ENCODE measurements at places on chromosomes 11 and 22.
A peak's percentile ranks its signal among the peaks of the same experiment; 100 is the strongest.

DNA sequence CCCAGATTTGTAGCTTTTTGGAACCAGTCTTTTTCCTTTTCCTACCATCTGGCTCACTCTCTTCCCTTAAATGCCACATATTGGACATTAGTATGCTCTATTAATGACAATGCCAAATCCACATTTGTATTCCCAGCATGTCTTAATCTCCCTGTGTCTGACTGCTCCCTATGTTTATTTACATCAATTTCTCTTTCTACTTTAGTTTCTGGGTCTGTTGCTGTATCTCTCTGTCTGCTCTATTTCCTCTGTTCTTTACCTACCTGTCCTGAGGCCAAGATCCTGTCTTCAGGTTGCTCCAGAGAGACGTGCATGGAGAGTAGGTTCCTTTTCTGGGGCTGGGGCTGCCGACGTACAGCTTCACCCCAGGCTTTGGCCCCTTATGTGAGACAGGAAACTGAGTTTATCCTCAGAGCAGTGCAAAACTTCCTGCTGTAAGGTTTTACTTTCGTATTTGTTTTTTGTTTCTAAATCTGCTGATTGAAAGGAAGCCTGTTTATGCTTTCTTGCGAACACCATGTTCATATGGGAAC lies 25.6 kb downstream of the OR2AG2 start:
- peak; percentile 28 for DNase-seq

DNA sequence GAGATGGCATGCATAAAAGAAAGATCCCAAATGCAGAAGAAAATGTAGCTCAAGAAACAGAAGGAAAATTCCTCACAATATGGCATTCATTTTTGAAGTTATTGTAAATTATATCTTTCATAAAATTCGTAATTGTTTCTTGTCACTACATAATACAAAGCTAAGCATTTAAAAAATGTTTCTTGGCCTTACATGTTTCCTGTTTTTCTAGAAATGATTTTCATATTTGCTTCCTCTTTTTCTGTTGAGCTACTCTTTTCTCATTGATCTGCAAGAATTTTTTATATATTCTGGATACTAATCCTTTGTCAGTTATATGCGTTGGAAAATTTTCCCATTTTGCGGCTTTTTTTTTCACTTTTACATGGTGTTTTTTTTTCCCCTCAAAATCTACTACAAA lies 48.0 kb downstream of the ENTHD1 start:
- no peak for DNase-seq

DNA sequence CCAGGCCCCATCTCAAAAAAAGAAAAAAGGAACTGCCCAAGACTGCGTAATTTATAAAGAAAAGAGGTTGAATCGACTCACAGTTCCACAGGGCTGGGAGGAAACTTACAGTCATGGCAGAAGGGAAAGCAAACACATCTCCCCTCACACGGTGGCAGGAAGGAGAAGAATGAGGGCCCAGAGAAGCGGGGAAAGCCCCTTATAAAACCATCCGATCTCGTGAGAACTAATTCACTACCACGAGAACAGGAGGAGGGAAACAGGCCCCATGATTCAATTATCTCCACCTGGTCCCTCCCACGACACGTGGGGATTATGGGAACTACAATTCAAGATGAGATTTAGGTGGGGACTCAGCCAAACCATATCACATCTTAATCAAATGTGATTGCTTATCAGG lies 82.2 kb downstream of the BUD13 start:
- no peak for DNase-seq

GRCh38 chr11:6405052-6405667 lies 13.7 kb downstream of the APBB1 start:
- DNase-seq = no peak

DNA sequence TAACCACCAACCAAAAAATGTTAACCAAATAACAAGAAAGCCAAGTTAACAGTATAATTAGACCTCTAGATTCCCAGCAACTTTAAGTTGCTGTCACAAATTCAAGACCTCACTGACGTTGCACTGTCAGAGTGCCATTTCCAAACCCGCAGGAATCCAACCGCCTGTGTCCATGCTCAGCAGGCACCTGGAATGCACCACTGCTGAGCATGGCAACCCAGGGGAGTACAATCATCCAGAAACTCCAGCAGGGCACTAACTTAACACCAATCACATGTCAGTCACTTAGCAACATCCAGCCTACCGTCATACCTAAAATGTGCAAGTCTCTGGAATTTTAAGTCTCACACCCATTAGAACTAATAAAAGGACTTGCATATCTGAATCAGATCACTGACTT lies 48.8 kb downstream of the SMCO4 start:
- no peak for DNase-seq

DNA sequence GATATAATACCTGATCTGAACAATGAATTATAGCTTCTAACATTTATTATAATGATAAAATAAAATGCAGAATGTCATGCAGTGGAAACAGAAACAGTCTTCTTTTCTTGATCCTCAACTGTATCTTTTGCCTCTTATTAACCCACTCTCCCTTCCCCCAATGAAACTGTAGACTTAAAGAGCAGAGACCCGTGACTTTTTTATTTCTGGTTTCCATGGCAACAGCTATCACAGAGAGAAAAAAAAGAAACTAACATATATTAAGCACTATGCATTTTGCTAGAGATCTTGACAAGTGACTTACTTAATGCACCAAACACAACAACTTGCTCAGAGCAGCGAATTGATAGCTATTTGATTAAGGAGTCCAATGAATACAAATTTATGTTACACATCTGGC lies 69.3 kb downstream of the RAB38 start:
- DNase-seq = no peak

GRCh38 chr11:104127828-104128227 lies 36.1 kb downstream of the PDGFD start:
- DNase-seq = no peak

DNA sequence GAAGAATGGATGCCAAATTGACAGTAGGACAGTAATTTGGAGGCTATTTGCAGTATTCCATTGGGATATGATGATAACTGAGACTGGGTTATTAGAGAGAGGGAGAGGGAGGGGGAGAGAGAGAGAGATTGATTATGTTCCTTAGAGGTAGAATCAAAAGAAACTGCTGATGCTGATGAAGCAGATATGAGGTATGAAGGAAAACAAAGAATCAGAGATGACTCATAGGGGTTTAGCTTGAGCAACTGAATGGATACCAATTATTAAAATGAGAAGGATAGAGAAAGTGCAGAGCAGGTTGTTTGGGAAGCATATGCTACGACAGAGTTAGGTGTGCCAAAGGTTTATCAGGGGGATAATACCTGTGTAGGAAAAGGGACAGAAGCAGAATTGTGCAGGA lies 12.8 kb upstream of the NUCB2 start:
- no peak for DNase-seq

DNA sequence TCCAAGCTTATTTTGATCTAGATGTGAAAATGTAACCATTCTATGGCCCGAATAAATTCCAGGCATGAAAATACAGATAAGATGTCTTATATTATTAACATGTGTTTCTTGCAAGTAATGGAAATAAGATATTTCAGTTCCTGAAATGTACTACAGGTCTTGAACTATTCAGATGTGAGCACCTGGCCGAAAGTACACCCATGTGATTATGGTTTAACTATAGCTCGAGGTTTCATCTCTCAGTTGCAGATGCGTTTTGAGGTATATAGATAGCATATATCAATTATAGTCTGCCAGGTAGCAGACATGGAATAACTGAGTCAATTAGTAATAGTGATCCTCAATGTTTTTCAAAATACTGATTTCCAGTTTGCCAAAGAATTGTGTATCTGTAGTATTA lies 68.3 kb downstream of the DDIAS start:
- no peak for DNase-seq

DNA sequence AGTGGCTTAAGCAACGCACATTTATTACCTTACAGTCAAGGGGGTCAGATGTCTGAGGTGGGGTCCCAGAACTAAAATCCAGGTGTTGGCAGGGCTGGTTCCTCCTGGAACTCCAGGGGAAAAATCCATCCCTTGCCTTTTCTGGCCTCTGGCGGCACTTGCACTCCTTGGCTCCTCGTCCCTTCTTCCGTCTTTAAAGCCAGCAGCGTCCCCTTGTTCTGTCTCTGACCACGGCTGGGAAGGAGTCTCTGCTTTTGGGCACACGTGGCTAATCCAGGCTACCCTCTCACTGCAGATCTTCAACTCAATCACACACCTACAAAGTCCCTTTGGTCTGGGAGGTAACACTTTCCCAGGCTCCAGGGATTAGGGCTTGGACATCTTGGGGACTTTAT lies 73.5 kb upstream of the WNT7B start:
- DNase-seq = no peak

DNA sequence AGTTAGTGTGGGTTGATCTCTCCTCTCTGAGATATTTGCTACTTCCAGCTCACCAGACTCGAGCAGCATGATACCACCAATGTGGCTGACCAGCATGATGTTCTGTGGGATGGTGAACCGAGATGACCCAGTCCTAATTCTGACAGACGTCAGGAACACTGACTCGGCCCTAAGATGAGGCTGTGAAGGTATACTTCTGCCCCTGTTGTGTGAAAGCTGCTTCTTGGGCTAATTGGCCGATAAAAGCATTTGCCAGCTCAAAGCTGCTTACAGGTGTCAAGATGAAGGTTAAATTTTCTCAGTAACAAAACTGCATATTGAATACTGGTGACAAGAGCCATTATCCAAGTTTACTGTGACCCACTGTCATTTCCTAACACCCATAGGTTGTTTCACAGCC lies 151.4 kb downstream of the BRD1 start:
- no peak for DNase-seq

- no peak for DNase-seq
These were observed 30.5 kb upstream of the GCAT start for GRCh38 chr22:37777122-37777687.

DNA sequence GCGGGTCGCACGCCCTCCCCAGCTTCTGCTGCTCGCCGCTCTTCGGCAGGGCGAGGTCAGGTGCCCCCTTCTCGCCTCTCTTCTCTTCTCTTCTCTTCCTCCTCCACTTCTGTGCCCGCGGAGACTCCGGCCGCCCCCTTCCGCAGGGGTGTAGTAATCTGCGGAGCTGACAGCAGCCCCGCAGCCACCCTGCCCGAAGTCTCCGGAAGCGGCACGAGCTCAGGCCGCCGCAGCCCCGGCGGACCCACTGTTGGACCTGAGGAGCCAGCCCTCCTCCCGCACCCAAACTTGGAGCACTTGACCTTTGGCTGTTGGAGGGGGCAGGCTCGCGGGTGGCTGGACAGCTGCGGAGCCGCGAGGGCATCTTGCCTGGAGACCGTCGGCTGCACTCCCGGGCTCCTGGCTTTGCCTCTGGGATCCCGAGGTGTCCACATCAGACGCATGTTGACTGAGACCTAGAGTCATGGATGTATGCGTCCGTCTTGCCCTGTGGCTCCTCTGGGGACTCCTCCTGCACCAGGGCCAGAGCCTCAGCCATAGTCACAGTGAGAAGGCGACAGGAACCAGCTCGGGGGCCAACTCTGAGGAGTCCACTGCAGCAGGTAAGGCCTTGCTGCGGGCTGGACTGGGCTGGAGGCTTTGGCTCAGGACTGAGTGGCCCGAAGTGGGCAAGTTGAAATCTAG lies 486 bp downstream of the STIM1 start:
- peak; percentile 46 for DNase-seq

GRCh38 chr11:111537336-111537860 lies 3.1 kb upstream of the LAYN start:
- no peak for DNase-seq

DNA sequence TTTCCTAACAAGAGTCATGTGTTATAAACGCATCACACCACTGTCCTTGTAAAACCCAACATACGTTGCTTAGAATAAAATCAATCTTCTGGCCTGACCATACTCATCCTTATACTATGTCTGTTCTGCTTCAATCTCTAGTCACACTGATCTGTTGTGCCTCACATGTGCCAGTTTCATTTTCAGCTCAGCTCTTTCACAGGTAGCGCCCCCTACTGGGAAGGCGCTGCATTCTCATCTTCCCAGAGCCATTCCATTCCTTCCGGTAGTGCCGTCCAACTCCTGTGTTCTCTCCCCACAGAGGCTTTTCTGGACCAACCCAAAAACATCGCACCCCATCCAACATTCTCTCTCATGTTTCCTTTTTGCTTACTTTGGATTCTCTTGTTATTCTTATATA lies 22.2 kb downstream of the CASP5 start:
- DNase-seq = peak; percentile 44

- no peak for DNase-seq
These were observed 202.1 kb downstream of the NXPE2 start for GRCh38 chr11:114880442-114880841.

DNA sequence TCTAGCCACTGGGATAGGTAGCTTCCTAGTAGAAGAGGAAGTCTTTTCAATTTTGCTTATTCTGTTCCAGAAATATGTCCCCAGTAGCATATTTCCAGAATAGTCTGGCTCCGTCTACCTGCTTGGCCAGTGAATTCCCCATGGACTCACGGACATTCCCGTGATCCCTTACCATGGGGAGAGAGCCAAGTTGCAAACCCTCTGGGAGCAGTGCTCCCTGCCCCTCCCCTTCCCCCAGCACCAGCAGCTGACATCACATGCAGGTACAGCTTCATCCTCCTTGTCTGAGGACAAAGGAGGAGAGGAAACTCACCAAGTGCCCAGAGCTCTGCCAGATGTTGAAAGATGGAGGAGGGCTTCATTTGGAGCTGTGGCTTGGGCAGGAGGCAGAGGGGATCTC lies 61.2 kb downstream of the GRAMD1B start:
- no peak for DNase-seq

GRCh38 chr11:97973352-97973857 lies 1047.3 kb upstream of the CNTN5 start:
- DNase-seq = no peak

- no peak for DNase-seq
These were observed 178.6 kb downstream of the TENM4 start for GRCh38 chr11:79262221-79262620.
